Activated T-cell treated with anti-CD3 and anti-CD28 coated beads, Interleukin-2, amount 50 U/mL, for 1 hour (primary cell): ENCODE measurements at places on chromosomes 4 and X.

GRCh38 chr4:152972821-152973628 lies 36.9 kb downstream of the FHDC1 start:
- no peak for DNase-seq

- DNase-seq, result no peak
Measured at GRCh38 chr4:11261066-11261850, 167.4 kb downstream of the HS3ST1 start.

GRCh38 chr4:64095398-64095797 lies 313.9 kb downstream of the TECRL start:
- DNase-seq, result no peak

GRCh38 chrX:15334561-15334960 lies 762 bp downstream of the PIGA start:
- DNase-seq, result no peak

DNA sequence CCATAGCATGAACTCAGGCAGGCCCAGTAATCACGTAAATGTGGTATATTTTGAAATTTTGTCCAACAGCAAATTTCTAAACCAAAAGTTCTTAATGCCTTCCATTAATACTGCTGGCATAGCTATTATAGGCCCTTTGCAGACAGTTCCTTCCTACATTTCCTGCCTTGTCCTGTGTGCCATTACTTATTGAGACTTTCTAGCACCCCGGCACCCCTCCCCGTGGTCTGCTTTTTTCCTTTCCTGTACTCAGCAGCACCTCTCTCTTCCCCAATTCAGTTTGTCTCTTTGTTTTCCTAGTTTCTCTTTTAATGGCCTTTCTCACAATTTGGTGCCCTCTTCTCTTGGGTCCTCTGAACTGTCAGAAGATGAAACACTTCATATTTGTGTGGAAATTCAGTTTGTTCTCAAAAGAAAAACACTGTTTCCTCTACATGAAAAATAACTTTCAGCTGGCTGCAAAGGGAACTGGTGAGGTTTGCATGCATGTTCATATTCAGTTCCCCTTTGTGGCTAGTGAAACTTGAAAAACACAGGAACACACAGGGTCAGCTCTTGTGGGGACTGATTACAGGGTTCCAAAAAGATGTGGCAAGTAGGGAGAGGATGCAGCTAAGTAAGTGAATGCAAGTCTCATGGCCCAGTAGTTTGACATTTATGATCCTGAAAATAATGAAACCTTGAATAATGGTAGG lies 17.1 kb downstream of the GPR34 start:
- no peak for DNase-seq

DNA sequence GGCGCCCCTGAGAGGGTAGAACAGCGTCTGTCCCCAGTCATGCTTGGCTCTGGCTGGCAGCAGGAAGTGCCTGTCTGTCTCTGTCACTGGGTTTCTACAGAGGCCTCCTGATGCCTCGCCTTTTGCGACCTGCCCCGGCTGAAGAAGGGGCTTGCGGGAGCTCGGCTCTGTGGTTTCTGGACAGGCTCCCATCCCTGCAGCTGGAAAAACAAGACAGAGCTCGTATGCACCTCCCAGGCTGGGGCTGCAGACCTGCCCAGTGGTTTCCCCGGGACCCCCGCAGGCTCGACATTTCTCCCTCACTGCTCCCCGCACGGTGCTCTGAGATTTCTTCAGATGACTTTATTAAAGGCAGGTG lies 57.0 kb upstream of the SORCS2 start:
- no peak for DNase-seq
